ENCODE measurements at places on chromosomes 12 and 14. TPM values are rescaled to one million over a fixed set of nuclear protein-coding genes. Genes with fewer than 3 reads are reported as not detected.

Gene SH2B3
- total RNA-seq, result 39.1 TPM

Gene SDR9C7
- total RNA-seq, result not detected

DNA sequence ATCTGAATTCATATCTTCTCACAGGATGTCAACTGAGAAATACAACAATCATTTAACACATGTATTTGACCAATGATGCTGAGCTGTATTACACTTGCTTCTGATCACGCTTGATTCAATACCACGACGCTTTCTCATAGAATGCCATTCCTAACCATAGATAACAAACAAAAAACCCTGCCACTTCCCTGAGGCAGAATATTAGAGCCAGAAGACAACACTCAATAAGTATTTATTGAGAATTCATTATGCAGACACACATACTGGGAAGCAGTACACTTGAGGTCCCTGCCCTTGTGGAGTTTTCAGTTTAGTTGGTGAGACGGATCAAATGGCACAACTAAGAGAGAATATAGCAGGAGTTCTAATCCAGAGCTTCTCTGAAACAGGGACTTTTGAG lies 32.4 kb downstream of the BLTP3B start:
- no peak overlapping the region for H3K27ac ChIP-seq
- no peak overlapping the region for H3K4me3 ChIP-seq
- no peaks in the 10 kb centered on the region for H3K36me3 ChIP-seq
- no peaks in the 10 kb centered on the region for H3K27me3 ChIP-seq

DNA sequence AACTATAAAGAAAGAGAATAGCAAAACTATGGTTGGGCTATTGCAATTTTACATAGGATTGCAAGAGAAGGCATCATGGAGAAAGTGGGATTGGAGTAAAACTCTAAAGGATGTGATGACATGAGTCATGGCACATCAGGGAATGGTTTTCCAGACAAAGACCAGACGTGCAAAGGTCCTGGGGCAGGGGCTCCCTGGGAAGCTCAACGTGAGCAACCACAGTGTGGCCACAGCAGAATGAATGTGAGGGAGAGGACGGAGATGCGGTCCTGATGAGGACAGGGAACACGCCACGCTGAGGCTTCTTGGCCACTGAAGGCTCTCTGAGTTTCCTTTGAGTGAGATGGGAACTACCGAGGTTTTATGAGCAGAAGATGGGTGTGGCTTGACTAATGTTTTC lies 38.2 kb downstream of the FZD10 start:
- no peak overlapping the region for H3K27ac ChIP-seq
- no peaks in the 10 kb centered on the region for H3K36me3 ChIP-seq
- H3K27me3 ChIP-seq, result no peaks in the 10 kb centered on the region
- H3K4me1 ChIP-seq, result no peaks in the 10 kb centered on the region
- no peak for DNase-seq

- H3K36me3 ChIP-seq, result no peaks in the 10 kb centered on the region
- no peak for DNase-seq
- H3K4me1 ChIP-seq, result no peaks in the 10 kb centered on the region
- H3K4me3 ChIP-seq, result no peak overlapping the region
Measured at GRCh38 chr14:101361044-101361443, 200.3 kb upstream of the DIO3 start.

- no peaks in the 10 kb centered on the region for H3K36me3 ChIP-seq
- H3K27ac ChIP-seq, result no peak overlapping the region
- H3K4me1 ChIP-seq, result peaks cover 32% of the 10 kb centered on the region
- no peaks in the 10 kb centered on the region for H3K27me3 ChIP-seq
Measured at GRCh38 chr12:31506515-31507306, 84.2 kb downstream of the DENND5B start.

DNA sequence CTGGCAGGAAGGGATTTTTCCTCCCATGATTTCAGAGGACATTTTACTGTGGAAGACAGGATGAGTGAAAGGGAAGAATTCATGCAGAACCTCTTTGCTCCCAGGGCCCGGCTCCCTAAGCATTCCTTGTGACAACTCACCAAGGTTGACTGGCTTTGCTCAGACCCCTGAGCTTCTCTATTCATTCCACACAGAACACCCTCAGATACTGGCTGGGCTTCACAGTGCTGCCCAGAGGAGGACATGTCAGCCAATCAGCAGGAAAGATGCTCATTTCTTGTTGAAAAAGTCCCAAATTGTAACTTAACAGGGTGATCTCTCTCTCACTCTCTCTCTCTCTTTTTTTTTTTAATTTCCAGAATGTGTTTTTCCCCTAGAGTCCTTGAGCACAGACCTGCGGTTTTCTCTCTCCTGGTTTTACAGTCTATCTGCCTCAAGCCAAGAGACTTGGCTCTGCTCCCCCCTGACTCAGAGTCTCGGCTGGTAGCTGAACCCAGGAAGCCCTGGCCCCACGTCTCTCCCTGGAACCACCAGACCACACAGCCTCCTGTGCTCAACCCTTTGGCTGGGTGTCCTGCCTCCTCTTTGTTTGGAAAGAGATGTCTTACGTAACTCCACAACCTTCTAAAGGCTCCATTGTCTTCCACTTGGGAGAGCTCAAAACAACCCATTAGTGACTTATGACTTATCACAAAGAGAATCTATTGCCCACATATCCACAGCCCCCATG lies 43.9 kb downstream of the SSPN start:
- peak; percentile 96 for DNase-seq
- H3K36me3 ChIP-seq, result no peaks in the 10 kb centered on the region
- H3K4me3 ChIP-seq, result no peak overlapping the region
- H3K27ac ChIP-seq, result peak overlapping the region; percentile 58
- H3K4me1 ChIP-seq, result peaks cover 22% of the 10 kb centered on the region

Gene LRP6
- total RNA-seq, result 19.2 TPM

DNA sequence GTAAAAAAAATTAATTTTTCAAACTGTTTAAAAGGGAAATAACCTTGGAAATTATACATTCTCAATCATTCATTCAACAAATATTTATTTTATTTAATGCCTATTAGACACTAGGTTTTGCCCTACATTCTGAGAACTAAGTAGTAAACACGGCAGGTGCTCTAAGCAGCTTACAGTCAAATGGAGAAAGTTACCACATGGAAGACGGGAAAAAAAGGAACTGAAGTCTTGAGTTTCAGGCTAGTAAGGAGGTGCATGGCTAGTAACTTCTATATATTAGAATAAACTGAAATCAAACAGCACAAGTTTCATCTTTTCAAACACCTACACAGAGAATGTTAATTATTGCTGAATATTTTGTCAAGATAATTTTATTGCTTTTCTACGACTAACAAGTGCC lies 52.9 kb downstream of the C12orf42 start:
- no peaks in the 10 kb centered on the region for H3K36me3 ChIP-seq
- no peak for DNase-seq
- H3K27me3 ChIP-seq, result no peaks in the 10 kb centered on the region
- no peak overlapping the region for H3K4me3 ChIP-seq
- H3K27ac ChIP-seq, result no peak overlapping the region
- H3K4me1 ChIP-seq, result no peaks in the 10 kb centered on the region

- no peaks in the 10 kb centered on the region for H3K36me3 ChIP-seq
- DNase-seq, result peak; percentile 46
- peak overlapping the region; percentile 24 for H3K27ac ChIP-seq
- peaks cover 25% of the 10 kb centered on the region for H3K4me1 ChIP-seq
Measured at GRCh38 chr12:109879351-109880042, 844 bp downstream of the GLTP start.
